ENCODE measurements at places on chromosomes 3 and 15.
A peak's percentile ranks its signal among the peaks of the same experiment; 100 is the strongest.

DNA sequence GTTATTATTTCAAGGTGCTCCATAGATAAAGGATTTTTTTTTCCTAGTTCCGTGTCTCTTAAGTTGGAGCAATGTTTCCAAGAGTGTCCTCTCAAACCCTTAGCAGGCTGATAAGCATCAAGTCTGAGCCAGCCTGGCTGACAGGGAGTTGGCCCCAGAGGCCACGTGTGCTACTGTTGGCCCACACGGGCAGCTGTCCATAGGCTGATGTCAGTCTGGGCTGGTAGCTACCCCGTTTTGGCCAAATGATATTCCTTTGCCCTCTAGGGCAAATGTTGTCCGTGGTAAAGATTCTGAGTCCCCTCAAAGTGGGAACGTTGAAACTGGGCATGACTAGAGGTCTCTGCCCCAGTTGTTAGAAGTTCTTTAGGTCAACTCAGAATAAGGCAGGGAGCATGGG is 99.4 kb downstream of the FLNB start:
- DNase-seq = no peak

DNA sequence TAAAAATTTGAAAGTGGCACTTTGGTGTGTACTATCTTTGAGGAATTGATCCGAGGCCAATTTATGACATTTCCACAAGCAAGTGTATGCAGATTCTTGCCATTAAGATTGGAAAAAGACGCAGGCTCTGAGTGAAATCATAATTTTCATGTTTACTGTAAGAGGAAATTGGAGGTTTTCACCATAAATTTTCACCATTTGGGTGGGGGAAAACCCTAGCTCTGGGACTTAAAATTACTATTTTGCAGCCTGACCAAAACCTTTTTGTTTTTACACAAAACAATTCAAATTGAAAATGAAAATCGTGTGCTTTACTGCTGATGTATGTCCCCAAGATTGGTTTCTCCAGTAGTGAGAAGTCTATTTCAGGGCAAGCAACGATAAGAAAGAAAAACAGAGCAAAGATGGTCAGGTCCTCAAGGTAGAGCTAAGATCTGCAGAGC is 282.6 kb downstream of the FOXP1 start:
- no peak for DNase-seq

DNA sequence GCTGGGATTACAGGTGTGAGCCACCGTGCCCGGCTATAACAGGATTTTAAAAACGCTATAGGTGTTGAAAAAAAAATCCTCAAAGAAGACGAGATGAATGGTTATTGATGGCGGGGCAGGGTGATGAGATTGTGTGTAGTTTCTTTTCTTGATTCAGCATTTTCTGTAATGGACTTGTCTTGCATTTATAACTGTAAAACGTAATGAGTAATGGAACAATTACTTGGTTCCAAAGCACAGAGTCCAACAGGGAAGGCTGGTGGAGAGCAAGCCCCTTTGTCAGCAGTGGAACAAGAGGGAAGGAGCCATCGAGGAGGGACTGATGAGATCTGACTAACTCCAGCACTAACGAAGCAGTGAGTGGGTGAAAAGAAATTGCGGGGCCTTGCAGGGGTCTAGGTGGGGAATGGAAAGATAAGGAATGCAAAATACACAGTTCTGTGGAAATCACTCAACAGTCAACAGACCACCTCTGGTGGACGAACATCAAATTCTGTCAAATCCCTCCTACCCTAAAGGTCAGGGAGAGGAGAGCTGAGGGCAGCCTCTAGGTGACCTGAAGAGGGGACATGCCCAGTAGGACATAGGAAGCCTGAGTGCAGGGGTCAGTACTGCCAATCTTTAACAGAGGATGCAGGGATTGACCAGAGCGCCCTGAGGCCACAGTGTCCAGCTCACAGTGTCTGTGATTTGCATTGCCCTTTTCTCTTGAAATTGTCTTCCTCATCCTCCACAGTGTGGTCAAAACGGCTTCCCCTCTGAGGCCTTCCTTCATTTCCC is 23.1 kb upstream of the CDCP1 start:
- no peak for DNase-seq

DNA sequence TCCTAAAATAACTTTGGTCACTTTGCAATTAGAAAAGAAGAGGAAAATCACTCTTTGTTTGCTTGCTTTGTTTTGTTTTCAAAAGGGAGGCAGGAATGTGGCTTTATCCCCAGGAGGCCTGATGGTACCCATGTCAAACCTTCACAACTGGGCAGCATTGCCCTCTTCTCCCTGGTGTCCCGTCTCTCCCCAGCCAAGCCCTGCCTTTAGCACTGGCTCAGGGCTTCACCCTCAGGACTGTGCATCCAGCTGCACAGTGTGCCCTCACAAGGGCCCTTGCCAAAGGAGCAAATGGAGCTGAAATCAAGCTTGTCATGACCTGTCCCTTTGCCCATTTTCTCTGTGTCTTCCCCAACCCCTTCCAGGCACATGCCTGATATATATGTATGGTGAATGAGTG is 29.1 kb upstream of the ATP13A5 start:
- no peak for DNase-seq

DNA sequence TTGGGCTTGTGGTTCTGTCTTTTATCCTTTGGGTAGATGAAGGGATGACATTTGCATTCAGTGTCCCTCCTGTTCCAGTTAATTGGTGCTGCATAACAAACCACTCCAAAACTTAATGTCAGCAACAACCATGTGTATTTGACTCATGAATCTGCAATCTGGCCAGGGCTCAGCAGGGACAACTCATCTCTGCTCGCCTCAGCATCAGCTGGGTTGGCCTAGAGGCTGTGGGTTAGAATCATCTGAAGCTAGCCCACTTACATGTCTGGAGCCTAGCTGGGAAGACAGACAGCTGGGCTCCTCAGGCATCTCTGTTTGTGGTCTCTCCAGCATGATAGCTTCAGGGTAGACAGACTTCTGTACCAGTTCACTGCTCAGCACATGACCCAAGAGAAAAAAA is 92.0 kb downstream of the TMEM108 start:
- no peak for DNase-seq

GRCh38 chr15:90808517-90809235 is 59.7 kb upstream of the FURIN start:
- DNase-seq = no peak

- DNase-seq = peak; percentile 84
Observed at GRCh38 chr3:127455541-127456450, 134.7 kb downstream of the TPRA1 start.

- peak; percentile 70 for DNase-seq
Observed at GRCh38 chr3:101069901-101070798, 76.9 kb upstream of the ABI3BP start.

- DNase-seq = no peak
Observed at GRCh38 chr3:146640361-146640760, 35.2 kb upstream of the PLSCR5 start.
